ENCODE measurements at places on chromosomes 1 and 21.

DNA sequence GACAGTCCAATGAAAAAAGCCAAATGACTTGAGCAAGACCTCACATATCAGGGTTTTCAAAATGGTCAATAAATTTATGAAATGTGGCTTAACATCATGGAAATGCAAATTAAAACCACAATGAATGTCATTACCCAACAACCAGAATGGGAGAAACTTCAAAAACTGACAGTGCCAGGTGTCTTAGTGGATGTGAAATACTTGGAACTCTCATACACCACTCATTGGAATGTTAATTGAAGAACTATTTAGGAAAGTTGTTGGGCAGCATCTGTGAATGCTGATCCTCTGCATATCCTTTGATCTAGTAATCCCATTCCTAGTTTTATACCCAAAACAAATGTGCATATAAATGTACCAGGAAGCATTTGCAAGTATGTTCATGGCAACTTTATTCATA lies 19.2 kb upstream of the BACH1 start:
- DNase-seq, result no peak

GRCh38 chr1:84166797-84167196 lies 22.7 kb downstream of the PRKACB start:
- DNase-seq, result no peak

- no peak for DNase-seq
Measured at GRCh38 chr1:18384471-18384870, 96.3 kb upstream of the KLHDC7A start.

GRCh38 chr1:56630786-56631185 lies 14.3 kb upstream of the PRKAA2 start:
- DNase-seq, result no peak

GRCh38 chr21:46661642-46662366 lies 26.3 kb downstream of the PRMT2 start:
- no peak for DNase-seq

- no peak for DNase-seq
Measured at GRCh38 chr1:32106663-32107275, 1.1 kb upstream of the KPNA6 start.

DNA sequence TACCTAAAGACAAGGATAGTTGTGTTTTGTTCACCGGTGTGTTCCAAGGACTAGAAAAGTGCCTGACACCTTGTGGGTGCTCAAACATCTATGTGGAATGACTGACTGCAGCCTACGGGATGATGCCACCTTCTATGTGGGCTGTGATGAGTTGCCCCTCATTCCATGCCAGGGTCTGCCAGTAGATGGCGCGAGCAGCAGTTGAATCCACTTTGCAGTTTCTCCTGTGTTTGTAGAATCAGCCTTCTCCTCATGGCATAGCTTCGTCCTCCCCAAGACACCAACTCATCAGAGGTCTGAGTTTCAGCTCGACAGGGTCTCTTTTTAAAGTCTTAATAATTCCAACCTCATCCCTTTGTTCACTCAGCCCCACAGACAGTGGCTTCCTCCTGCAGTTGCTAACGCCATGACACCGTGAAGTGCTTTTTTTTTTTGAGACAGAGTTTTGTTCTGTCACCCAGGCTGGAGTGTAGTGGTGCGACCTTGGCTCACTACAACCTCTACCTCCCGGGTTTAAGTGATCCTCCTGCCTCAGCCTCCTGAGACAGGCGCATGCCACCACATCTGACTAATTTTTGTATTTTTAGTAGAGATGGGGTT lies 133.7 kb downstream of the CAPN8 start:
- DNase-seq, result peak; percentile 78

GRCh38 chr1:223234170-223234514 lies 91.1 kb upstream of the TLR5 start:
- DNase-seq, result peak; percentile 4

- DNase-seq, result peak; percentile 51
Measured at GRCh38 chr1:147892731-147893214, 9.8 kb upstream of the GJA8 start.

DNA sequence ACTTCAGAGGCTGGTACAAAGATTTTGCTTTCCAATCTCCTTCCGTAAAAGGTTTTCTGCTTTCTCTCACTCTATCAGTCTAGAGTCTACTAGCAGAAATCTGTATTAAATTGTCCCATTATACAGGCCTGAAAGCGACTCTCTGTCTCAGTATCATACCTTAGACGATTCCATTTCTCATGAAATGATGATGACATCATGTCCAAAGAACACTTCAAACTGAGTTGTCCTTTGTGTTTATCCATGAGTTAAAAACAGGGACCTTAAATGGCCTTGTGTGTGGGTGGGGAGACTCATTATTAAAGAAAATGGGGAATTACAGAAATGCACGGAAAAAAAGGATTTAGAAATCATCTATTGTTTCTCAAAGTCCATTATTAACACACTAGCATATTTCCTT lies 21.0 kb upstream of the SLC44A3 start:
- DNase-seq, result no peak

GRCh38 chr1:87563211-87563610 lies 234.5 kb downstream of the LMO4 start:
- DNase-seq, result no peak

- no peak for DNase-seq
Measured at GRCh38 chr1:168970926-168971659, 135.4 kb upstream of the ATP1B1 start.

DNA sequence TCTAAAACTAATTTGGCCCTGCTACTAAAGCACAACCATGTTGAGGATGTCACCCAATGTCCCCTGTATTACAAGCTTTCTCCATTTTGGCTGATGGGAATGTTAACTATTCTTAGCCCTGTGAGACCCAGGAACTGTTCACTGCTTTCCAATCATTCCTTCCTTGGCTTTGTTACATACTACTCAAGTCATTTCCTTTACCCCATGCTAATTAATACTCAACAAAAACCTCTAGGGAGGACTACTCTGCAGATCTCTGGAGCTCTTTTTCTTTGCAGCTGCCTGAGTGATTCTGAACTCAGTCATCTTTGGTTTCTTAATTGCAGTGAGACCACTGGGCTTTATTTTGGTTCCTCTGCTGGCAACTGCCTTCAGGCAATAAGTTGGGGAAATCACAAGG lies 23.3 kb upstream of the RPE65 start:
- no peak for DNase-seq

DNA sequence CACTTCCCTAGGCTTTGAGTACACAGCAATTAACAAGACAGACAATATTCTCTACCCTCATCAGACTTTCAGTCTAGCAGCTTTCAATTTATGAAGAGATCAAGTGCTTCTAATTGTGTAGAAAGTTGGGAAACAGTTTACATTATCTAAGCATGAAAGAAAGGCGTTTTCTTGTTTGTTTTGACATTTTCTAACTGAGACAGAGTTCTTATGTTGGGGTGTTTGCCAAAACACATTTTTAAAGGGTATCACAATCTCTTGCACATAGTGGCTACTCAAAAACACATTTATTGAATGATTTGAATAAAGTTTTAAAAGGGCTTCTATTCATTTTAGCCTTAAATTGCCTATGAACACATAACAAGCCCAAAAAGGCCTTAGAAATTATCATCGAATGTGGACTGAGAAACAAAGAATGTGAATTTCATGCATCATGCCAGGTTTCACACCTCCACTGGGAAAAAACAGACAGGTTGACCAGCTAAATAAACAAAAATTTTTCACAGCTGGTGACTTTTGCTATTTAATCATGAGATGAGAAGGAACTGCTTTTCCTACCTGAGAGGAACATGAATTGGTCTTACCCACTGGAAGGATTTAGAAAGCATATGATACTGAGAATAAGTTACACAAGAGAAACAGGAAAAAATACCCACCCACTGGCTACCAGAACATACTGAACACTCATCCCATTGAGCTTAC lies 394.5 kb upstream of the PKN2 start:
- no peak for DNase-seq

- no peak for DNase-seq
Measured at GRCh38 chr1:200969726-200970561, 53.6 kb downstream of the KIF21B start.

GRCh38 chr1:87979079-87979478 lies 650.4 kb downstream of the LMO4 start:
- no peak for DNase-seq

- DNase-seq, result no peak
Measured at GRCh38 chr1:243471754-243472745, 216.2 kb downstream of the SDCCAG8 start.

Measured in adrenal gland (tissue), 19 donors.